ENCODE measurements at places on chromosomes 11 and 22.

DNA sequence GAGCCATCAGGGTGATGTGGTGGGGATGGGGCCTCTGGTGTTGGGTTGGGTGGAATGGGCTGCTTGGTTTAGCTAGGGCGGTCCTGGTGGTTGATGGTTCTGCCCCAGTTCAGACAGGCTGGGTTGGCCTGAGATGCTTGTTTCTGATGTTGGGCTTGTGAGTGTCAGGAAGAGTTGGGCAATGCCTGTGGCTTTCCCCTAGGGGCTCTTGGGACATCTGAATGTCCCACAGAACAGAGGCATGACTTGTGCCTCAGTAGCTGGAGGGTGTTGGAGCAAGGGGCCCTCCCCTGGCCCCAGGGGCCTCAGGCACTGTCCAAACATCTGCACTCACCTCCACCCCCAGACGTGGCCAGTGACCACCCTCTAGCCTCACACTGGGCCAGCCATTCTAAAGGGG is 14.0 kb upstream of the CTSD start:
- no peak for DNase-seq

- DNase-seq = no peak
Measured at GRCh38 chr11:95289378-95290101, 58.5 kb upstream of the SESN3 start.

DNA sequence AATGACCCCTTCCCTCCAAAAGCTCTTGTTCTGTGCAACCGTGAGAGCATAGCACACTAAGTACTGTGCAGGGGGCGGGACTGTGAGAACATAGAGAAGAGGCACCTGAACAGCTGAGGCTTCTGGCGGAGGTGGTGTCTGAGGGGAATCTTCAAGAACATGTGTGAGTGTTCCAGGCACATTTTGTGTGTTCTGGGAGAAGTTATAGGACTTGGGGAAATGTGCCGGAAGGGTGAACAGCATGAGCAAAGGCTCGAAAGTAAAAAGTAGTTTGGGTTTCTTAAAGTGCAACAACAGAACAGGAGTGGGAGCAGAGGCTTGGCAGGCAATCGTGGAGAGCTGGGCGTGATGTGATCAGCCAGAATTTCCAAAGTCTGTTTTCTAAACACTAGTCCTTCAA is 12.4 kb upstream of the SYN3 start:
- no peak for DNase-seq

- DNase-seq = no peak
Measured at GRCh38 chr11:57124917-57125316, 56.8 kb upstream of the LRRC55 start.

Data from iPS-NIHi11 (cell line).